ENCODE measurements at places on chromosomes 1 and 21.

- DNase-seq, result no peak
These were observed 31.3 kb downstream of the MAST2 start for GRCh38 chr1:45834689-45835088.

- peak; percentile 80 for DNase-seq
These were observed 45.3 kb downstream of the MRPL39 start for GRCh38 chr21:25561668-25562641.

GRCh38 chr1:9422911-9423505 is 116.3 kb upstream of the SLC25A33 start:
- DNase-seq, result no peak

- no peak for DNase-seq
These were observed 186.3 kb downstream of the NFIA start for GRCh38 chr1:61268546-61269240.

DNA sequence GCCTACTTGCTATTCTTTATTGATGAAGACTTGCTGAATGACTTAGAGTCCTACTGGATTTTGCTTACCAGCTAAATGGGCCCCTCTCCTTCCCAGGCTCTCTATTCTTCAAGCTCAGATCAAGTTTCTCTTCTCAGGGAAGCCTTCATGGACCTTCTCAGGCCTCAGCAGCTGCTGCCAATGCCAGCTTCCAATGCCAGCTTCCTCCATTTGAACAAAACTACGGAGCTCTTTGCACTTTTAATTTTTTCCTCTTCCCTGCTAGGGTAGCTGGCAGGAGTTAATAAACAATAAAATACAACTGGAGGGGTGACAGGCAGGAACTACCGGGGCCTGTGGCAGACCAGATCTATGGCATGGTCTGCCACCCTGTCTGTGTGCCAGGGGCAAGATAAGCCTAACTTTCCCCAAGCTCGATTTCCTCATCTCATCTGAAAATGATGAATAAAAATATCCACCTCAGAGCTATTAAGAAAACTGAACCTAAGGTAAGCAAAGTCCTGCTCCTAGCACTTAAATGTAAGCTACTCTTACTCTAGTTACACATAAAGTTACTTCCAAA is 995 bp upstream of the IPO13 start:
- no peak for DNase-seq

DNA sequence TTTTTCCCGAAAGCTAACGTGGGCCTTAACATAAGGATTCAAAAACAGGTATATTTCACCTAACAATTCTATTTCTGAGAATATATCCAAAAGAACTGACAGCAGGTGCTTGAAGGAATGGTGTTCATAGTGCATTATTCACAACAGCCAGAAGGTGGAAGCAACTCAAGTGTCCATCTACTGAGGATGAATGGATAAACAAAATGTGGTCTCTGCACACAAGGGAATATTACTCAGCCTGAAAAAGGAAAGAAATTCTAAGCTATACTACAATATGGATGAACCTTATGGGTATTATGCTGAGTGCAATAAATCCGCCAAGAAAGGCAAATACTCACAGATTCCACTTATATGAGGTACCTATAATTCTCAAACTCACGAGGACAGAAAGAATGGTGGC is 6.1 kb upstream of the RIPPLY3 start:
- DNase-seq, result no peak

DNA sequence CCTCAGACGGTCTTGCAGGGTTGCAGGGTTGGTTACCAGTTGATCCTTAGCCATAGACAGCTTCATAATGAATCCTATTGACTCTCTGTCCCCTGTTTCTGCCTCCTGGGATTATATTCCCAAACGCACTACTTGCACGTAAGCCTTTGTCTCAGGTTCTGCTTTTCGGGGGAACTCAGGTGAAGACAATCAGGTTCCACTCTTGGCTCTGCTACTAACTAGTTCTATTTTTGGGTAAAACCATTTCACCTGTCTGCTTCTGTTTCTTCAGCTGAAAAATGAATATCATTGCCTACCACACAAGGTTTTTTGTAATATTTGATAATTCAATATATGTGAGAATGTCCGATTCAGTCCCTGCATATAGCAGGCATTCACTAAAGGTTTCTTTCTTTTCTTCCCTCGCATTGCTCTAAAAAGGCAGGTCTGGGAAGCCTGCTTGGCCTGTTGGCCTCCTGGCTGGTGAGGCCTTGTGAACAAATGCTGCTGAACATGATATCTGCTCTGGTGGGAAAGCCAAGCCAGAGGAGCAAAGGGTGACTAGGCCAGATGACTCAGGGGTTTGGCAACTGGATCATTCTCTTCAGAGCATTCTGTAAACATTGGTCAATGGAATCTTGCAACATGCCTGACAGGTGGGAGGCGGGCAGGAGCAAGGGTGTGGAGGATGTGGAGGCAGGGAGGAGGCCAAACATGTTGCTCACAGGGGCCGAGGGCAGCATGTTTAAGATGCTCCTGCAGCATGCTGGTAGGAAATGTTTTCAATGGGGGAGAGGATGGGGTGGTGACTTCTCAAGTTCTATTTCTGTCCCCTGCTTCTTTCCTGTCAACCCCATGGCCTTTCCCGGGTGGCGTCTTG is 23.8 kb downstream of the IER5 start:
- peak; percentile 100 for DNase-seq

- no peak for DNase-seq
These were observed at the start of gene PADI3 for GRCh38 chr1:17248781-17249180. PADI3 (plus strand) TSS chr1:17249098; CDS start chr1:17249138, 40 bp downstream.

All from cardiac fibroblast (primary cell).